ENCODE measurements at places on chromosomes 7 and 10.
A peak's percentile ranks its signal among the peaks of the same experiment; 100 is the strongest.

- DNase-seq = no peak
These were observed 1.8 kb upstream of the MICALL2 start for GRCh38 chr7:1460821-1461645.

DNA sequence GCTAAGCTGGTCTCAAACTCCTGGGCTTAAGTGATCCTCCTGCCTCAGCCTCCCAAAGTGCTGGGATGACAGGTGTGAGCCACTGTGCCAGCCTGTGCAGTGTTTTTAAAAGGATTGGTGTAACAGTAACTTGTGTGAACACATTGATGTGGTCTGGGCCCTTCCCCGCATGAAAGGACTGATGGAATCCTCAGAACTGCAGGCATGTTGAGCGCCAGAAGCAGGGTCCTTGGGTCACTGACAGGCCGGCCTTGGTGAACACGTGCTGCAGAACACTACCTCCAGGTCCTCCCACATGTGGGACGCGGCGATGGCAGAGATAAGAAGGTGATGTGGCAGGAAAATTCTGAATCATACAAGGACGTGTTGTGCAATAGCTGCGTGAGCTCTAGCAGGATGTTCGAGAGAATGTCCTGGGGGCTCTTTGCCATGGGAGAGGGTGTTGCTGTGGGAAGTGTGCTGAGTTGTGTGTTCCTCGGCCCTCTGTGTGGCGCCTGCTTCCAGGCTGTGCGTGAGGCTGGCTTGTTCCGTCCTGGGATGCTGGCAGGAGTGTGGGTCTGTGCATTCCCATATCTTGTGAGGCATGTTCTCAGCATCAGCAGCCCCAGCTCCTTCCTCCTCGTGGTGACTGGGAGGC, 68.2 kb downstream of the DNAJB6 start:
- no peak for DNase-seq

DNA sequence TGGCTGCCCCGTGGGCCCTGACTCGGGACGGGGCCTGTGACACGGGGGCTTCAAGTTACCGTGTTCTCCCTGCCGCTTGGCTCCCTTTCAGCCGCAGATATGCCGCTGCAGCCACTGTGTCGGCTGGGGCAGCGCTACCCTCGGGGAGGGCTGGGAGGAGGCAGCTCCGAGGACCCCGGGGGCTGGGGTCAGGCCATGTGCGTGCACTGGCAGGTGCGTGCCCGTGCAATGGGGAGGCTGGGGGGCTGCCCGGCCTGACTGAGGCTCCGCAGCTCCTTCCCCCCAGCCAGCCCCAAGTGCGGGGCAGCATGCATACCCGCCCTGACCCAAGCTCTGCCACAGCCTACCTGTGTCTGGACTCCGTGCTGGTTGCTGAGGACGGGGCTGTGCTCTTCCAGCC, 29.2 kb downstream of the KNDC1 start:
- no peak for DNase-seq

GRCh38 chr7:33745934-33746333, 159.4 kb upstream of the BMPER start:
- DNase-seq = no peak

GRCh38 chr7:95905167-95905566, 132.8 kb downstream of the DYNC1I1 start:
- DNase-seq = no peak

GRCh38 chr10:14751921-14752320, 22.8 kb downstream of the FAM107B start:
- no peak for DNase-seq

- no peak for DNase-seq
These were observed 27.0 kb upstream of the KCNK18 start for GRCh38 chr10:117170244-117170643.

DNA sequence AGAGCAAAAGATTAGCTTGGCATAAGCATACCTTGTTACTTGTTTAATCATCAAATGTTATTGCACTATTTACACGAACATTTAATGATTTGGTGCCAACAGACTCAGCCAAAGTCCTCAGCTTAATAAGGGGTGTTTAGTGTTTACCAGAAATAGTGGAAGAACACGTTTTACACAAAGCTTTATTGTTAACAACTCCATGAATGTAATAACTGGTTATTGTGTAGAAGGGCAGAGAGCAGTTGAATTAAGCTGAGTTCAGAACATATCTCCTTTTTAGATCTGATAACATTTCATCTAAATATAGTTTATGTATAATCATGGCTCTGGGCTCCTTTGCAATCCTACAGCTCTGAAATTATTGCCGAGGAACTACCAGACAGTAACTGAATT, 99.1 kb downstream of the CABCOCO1 start:
- DNase-seq = no peak

DNA sequence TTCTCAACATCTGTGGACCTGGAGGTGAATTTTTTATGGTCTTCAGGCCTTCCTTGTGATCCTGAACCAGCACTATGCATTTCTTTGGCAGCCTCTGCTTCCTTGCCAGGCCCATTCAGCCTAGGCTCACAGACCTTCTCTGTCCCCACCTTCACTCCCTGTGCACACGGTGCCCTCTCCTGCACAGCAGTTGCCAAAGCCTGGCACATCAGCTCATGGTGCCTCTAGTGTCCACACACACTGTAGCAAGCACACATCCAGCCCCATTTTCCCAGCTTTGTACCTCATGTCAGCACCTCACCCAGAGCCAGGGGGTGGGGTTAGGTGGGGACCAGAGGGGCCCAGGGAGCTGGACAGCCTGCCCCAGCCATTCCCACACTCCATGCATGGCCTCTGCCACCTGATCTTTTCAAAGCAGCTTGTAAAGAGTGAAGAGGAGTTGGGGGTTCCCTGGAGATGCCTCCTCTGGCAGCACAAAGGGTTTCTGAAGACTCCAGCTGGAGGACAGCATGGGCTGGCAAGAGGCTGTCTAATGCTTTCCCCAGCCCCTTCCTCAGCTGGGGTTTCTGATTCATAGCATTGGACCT, 57.9 kb upstream of the TMEM72 start:
- peak; percentile 21 for DNase-seq

DNA sequence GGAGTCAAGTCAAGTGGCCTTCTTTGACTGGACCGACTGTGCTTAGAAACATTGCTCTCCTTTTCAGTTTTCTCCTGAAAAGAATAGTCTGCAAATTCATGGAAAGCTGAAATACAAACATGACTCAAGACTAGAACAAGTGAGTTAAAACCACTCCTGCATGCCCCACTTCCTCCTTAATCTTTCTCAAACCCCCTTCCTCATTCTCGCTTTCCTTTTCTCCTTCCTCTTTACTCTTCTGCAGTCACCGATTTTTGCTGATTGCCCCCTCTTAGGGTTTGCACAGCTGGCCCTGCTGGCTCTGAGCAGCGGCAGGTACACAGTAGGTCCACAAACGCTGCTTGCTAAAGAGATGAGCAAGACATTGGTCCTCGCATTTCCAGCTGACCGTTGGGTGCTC, 34.8 kb upstream of the MKI67 start:
- no peak for DNase-seq

DNA sequence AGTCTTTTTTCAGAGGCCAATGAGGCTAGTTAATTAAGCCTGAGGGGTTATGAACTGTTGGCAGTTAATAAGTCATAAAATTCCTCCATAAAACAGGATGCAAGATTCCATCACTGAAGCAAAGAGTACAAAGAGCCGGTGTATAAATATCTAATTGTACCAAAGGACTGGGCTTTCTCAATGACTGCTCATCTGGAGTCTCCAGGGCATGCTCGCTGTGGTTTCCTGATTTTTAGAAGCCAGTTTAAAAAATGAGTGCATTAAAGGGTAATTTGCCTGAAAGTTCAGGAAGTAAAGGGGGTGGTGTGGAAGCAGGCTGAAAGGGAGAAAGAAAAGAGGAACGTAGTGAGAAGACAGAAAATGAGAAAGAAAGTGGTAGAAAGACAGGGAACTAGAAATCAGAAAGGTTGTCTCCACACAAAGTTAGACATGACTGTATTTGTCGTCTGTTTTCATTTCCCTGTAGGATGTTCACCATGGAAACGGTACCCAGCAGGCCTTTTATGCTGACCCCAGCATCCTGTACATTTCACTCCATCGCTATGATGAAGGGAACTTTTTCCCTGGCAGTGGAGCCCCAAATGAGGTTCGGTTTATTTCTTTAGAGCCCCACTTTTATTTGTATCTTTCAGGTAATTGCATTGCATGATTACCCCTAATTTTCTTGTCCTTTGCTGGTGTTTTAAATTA, 282.3 kb downstream of the TWIST1 start:
- DNase-seq = no peak

GRCh38 chr10:115093776-115094408, 727 bp downstream of the ATRNL1 start:
- no peak for DNase-seq

DNA sequence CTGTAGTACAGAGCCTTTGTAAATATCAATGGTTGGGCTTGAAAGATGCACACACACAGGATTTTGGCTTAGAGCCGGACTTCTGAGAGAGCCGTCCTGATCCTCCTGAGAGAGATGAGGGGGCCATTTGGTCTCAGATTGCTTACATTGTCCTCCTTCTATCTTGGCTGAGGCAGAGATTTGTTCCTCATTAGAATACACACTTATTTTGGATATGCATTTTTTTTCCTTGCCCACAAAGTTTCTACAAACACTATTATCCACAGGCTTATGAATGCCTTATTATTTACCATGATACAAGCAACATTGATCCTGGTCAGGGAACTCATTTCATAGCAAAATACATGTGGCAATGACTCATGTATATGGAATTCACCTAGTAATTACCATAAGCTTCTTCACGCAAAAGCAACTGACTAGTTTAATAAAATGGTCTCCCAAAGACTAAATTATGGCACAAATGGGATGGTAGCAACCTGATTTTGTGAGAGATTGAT, 175.3 kb downstream of the MDFIC start:
- DNase-seq = no peak

- DNase-seq = no peak
These were observed 24.0 kb downstream of the CCSER2 start for GRCh38 chr10:84352251-84352842.

GRCh38 chr7:55207436-55208125, 157.6 kb upstream of the LANCL2 start:
- no peak for DNase-seq

DNA sequence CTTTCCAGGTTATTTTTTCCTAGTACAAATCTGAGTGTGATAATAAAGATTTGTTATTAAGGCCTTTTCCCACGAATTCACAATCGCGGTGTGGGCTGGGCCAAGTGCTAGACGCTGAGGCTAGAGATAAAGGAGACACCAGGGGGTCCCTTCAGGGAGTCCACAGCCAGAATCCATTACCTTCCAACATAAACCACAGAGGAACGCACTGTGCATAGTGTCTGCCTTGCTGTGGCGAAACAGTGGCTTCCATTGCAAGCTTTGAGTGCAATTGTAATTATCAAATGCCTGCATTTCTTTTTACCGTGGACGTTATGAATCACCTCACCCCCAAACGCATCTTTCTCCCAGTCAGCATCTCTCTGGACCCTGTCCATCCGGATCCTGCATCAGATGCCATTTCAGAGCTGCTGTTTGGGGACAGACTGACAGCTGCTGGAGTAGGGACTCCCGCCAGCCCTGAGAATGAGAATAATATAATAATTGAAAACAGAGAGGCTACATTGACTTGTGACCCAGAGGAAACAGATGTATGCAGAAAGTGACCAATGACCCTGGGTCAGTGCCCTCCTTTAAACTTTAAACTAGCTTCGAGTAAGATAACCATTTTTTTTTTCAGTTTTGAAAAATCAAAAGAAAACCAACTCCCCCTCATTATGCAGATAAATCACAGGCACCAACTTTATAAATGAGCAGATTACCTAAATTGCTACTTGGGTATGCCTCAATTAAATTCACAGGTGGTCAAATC, 456.2 kb upstream of the NRP1 start:
- no peak for DNase-seq
